ENCODE measurements at places on chromosomes 2 and 18. TPM values are rescaled to one million over a fixed set of nuclear protein-coding genes. Genes with fewer than 3 reads are reported as not detected.
A peak's percentile ranks its signal among the peaks of the same experiment; 100 is the strongest.

DNA sequence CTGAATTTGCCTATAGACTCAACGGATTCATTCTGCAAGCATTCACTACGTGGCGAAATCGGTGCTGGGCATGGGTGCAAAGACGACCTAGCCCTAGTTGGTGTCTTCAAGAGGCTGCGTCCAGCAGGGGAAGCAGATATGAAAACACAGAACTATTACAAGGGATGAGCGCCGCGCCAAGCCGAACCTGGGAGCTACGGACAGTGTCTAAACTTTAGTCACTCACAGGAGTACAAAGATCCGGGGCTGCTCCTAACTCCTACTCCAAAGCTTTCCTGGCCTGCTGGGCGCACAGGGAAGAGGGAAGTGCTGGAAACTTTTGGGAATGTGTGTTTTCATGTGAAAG is 732 bp upstream of the ANXA4 start:
- DNase-seq: peak; percentile 48

DNA sequence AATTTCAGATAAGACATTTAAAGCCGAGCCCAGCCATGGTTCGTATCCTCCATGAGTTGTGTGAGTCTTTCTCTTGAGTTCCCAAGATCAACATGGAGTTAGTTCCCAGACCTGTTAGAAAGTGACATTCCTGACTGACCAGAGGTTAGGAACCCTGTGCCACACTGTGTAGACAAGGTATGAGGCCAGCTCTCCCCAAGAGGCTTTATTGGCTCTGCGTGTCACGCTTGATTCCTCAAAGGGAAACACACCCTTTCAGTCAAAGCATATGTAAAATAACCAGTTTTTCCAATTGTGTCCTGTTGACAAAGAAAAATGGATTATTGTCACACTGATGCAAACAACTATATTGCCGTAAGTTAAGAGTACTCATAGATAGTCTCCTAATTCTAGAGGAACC is 1.2 kb downstream of the SULT1C3 start:
- no peak for DNase-seq

DNA sequence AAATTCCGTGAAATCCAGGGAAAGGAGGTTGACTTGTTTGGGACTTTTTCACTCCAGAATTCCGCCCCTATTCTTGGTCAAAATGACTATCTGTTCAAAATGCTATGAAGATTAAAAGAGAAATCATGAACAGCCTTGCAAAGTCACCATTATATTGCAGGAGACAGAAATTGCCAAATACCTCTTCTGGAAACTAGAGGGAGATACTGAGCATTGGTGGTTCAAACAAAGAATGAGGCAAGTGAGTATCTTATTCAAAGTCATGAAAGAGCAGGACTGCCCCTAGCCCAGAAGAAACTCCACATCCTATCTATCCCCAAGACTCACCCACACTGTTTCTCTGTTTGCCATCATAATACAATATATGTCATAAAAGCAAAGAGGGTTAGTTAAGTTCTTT is 862.3 kb upstream of the POU3F3 start:
- no peak for DNase-seq

DNA sequence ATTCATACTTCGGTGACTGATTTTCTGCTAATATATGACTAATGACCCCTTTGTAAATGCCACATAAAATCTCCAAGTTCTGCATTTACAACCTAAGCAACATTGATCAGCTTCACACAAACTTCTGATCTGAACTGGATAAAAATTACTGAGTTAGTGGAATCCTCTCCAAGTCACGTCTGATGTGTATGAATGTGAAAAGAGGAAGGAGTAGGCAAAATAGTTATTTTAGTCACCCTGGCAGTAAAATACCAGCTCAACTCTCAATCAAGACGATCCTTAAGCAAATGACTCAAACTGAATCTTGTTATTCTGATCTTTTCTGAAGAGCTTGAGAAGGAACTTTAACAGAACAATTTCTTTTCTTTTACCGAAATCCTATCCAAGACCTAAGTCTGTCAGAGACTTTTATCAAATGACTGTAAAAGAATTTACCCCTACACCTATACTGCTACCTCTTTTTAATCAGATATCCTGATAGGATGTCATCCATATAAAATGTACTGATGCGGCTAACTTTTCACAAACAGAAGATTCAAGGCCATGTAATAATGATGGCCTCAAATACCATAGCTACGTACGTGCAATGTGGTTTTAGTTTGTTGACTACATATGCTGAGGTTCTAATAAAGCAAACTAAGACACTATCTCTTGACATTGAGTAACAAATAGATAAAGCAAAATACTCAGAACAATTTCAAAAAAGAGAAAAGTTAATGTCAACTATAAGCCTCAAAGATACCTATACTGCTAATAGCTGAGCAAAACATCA is 23.7 kb downstream of the CUL3 start:
- no peak for DNase-seq

- DNase-seq: no peak
These were observed 135.8 kb upstream of the APCDD1 start for GRCh38 chr18:10318691-10318970.

DNA sequence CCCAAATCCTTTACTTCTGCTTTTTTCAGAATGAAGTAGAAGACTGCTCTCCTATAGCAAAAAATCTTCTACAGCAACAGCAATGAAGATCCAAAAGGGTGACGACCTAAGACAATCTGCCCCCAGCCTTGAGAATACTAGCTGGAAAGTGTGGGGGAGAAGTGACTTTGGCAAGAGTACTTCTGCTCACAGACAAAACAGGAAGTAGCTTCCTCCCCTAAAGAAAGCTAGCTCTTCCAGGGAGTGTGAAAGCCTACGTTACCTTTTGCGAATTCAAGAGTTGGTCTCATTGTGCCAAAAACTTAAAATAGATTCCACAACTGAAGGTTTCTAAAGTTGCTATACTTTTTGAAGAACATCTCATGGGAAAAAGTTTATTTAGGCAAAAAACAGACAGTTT is 1069.2 kb upstream of the CHAC2 start:
- no peak for DNase-seq

Gene PRKAG3
- total RNA-seq: not detected

GRCh38 chr18:29311580-29311979 is 1134.7 kb upstream of the CDH2 start:
- no peak for DNase-seq
